ENCODE measurements at places on chromosomes 6 and 20.

DNA sequence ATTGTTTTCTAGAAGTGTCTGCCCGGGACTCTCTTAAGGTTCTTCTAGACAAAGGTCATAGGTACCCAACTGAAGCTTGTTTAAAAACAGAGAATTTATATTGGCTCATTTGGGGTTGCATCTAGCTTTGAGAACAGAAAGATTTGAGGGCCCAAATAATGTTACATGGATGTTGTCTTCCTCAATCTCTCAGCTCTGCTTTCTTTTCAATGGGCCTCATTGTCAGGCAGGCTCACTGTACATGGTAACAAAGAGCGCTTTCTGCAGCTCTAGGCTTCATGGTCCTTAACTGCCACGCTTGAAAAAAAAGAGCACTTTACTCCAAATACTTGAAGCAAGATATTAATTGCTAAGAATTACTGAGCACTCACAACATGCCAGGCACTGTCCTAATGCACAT is 22.2 kb downstream of the NHLRC1 start:
- DNase-seq = no peak

- DNase-seq = no peak
Observed at GRCh38 chr6:157787080-157787479, 36.0 kb upstream of the SNX9 start.

DNA sequence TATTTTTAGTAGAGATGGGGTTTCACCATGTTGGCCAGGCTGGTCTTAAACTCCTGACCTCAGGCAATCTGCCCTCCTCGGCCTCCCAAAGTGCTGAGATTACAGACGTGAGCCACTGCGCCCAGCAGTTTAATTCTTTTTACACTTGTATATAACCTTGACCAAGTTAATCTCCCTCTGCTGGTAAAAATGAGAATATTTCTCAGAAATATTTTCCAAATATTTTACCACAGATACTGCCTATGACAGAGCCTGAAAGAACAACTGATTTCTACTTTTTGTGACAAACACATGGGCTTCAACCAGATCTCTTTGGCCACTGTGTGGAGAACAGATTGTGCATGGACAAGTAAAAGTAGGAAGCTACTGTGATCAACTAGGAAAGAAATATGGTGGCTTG is 21.2 kb upstream of the NHSL1 start:
- DNase-seq = no peak

DNA sequence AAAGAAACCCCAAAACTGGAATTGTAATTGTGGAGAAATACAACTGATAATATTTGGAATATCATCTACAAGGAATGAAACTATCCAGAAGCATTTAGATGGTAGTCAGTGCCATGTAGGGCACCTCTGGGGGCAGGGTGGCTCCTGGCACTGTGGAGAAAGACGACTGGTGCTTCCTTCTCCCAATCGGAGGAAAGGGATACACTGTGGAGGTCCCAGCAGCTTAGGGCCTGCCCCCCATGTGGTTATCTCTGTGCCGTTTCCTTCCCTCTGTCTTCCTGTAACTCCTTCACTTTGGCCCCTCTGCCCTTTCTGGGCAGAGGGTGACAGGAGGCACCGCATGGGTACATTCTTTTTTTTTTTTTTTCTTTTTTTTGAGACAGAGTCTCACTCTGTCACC is 178.4 kb downstream of the MTHFD1L start:
- no peak for DNase-seq

DNA sequence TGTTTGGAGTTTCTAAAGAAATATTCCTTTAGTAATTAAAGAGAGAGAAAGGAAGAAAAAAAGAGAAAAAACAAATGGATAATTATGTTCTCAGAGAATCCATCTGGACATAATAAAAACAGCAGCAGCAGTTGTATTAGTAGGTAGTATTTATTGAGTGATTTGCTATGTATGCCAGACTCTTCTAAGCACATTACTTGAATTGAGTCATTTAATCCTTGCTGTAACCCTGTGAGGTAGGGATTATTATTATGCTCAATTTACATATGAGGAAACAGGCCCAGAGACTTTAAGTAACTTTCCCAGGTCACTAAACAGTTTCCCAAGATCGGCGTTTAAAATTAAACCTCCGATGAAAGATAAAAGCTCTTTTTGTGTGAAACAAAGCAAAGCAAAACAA is 238.8 kb downstream of the TSHZ2 start:
- DNase-seq = no peak

- no peak for DNase-seq
Observed at GRCh38 chr6:33869826-33870423, 66.1 kb upstream of the MLN start.

DNA sequence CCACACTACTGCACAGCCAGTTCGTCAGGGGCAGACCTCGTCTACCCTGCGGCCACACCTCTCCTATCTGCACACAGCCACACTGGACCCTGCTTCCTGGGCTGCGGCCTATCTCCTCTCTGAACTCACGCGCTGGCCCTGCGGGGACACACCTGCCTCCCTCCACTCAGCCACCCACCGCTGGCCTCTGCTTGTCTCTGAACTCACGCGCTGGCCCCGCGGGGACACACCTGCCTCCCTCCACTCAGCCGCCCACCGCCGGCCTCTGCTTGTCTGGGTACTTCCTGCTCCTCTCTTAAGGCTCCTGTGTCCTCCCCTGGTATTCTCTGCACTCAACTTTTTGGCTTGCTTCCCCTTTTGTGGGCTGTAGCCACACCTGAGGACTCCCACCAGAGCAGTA is 52.3 kb downstream of the HUS1B start:
- DNase-seq = no peak

DNA sequence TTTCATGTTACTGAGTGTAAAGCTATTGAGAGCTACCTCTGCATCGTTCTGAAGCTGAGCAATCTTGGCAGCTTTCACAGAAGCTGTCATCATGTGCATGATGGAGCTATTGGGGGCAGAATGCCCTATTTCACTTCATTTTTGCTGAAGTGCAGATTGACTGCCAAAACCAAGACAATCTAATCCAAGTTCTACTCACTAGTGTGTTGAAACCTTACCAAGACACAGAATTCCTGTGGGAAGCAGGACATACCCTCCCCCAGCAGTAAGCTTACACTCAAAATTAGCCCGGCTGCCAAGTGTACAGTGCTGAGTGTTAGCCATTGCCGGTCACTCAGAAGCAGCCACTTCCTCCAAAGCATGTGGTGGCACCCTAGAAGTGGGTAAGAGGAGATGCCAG is 177.3 kb upstream of the TENT5A start:
- no peak for DNase-seq

All from kidney capillary endothelial cell (primary cell).